Spinal cord (tissue), 10 donors: ENCODE measurements at places on chromosomes 4 and X. TPM values are rescaled to one million over a fixed set of nuclear protein-coding genes. Genes with fewer than 3 reads are reported as not detected.
A peak's percentile ranks its signal among the peaks of the same experiment; 100 is the strongest.

DNA sequence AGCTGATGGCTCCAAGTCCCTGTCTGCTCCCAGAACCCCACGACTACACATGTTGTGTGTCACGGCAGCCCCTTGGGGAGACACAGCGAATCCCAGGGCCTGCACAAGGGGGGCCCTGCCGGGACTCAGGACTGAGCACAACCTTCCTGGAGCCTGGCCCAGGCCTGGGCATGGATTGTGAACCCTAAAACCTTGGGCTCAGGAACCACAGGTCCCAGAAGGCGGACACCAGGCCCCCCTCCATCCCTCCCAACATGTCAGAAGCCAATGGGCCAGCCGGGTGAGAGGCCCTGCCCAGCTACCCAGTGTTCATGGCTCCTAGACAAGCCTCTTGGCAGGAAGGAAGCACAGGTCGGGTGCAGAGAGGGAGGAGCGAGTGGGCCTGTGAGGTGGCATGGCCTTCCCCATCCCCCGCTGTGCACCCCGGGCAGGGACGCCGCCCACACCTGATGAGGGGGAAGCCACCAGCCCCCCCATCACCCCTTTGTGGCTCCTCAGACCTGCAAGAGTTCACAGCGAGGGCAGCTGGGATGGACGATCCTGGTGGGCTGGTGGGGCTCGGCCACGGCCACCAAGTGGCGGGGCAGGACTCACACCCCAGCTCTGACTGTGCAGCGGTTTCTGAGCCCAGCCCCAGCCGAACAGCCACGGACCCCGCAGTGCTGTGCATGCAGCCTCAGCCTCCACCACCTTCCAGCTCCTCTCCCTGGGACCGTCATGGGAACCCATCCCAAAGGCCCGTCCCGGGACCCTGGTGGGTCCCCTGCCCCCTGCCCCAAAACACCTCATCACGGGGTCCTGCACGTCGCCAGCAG, 3.7 kb downstream of the PDE6B start:
- no peak for DNase-seq
- H3K4me3 ChIP-seq = no peak overlapping the region
- H3K27me3 ChIP-seq = no peaks in the 10 kb centered on the region
- no peak overlapping the region for H3K27ac ChIP-seq

The IL21 gene
- total RNA-seq = not detected

The F9 gene
- total RNA-seq = not detected

GRCh38 chrX:41033299-41033698, 51.9 kb upstream of the USP9X start:
- H3K4me3 ChIP-seq = no peak overlapping the region
- H3K27ac ChIP-seq = no peak overlapping the region
- peaks cover 9% of the 10 kb centered on the region for H3K27me3 ChIP-seq
- no peak for DNase-seq

DNA sequence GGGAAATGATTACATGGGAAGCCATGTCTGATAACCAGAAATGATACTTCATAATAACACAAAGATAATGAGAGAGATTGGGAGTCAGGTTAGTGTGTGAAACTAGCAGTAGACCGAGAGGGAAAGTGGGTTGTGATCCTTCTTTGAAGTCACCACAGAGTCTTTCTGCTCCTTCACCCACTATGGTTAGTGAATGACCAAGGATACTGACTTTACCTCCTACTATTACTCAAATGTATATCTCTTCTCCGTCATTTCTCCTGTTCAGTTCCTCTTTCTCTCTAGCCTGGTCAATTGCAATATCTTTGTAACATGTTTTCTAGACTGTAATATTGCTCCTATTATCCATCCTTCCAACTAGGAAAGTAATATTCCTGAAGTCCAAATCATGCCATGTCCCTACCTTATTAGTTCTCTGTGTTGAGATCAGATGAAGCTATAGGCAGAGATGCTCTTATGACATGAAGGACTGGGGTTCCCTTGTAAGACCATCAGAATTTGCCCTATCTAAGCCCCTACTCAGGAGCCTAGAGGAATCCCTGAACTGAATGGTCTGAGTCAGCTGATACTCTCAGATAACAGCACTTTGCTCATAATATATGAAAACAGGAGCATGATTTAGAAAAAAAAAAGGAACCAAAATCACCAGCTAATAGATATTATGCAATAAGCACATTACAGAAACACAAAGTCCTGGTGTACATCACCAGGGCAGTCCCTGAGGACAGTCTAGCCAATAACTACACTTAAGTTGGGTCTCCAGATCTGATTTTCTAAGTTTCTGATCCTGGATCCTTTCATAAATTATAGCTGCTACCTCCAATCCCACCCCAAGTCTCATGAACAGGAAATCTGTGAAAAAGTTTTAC, 81.2 kb downstream of the SHROOM3 start:
- H3K36me3 ChIP-seq = no peaks in the 10 kb centered on the region
- no peaks in the 10 kb centered on the region for H3K4me1 ChIP-seq
- no peak for DNase-seq
- H3K4me3 ChIP-seq = no peak overlapping the region
- no peaks in the 10 kb centered on the region for H3K27me3 ChIP-seq

DNA sequence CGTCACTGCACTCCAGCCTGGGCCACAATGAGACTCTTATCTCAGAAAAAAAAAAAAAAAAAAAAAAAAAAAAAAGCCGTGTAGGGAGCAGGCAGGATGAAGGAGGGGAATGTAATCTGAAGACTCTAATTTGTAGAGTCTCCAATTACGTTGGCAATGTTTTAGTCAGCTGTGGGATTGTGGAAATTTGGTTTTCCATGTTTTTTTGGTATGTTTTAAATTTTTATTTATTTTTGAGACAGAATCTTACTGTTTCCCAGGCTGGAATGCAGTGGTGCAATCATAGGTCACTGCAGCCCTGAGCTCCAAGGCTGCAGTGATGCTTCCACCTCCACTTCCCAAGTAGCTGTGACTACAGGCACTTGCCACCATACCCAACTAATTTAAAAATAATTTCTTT, 56.5 kb downstream of the NSD2 start:
- H3K27me3 ChIP-seq = no peaks in the 10 kb centered on the region
- no peak overlapping the region for H3K4me3 ChIP-seq
- no peak for DNase-seq

The SSX3 gene
- not detected for total RNA-seq

GRCh38 chrX:13647709-13648212, 5.2 kb upstream of the TCEANC start:
- DNase-seq = peak; percentile 40
- peaks cover 53% of the 10 kb centered on the region for H3K27me3 ChIP-seq
- peaks cover 1% of the 10 kb centered on the region for H3K4me1 ChIP-seq
- H3K4me3 ChIP-seq = no peak overlapping the region
- H3K27ac ChIP-seq = no peak overlapping the region

- peak overlapping the region; percentile 89 for H3K4me3 ChIP-seq
- DNase-seq = no peak
- H3K4me1 ChIP-seq = peaks cover 9% of the 10 kb centered on the region
- H3K27me3 ChIP-seq = no peaks in the 10 kb centered on the region
Observed at GRCh38 chr4:128288689-128289106, 1.1 kb upstream of the PGRMC2 start.

DNA sequence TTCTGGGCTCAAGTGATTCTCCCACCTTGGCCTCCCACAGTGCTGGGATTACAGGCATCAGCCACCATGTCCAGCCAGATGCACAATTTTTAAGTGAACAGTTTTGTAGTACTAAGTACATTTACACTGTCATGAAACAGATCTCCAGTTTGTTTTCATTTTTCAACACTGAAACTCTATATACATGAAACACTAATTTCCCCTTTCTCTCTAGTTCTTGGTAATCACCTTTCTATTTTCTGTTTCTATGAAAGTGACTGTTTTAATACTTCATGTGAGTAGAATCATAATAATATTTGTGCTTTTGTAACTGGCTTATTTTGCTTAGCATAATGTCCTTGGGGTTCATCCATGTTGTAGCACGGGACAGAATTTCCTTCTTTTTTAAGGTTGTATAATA, 237.4 kb downstream of the CAMK2D start:
- no peaks in the 10 kb centered on the region for H3K36me3 ChIP-seq
- H3K27ac ChIP-seq = no peak overlapping the region
- DNase-seq = no peak
- no peak overlapping the region for H3K4me3 ChIP-seq

DNA sequence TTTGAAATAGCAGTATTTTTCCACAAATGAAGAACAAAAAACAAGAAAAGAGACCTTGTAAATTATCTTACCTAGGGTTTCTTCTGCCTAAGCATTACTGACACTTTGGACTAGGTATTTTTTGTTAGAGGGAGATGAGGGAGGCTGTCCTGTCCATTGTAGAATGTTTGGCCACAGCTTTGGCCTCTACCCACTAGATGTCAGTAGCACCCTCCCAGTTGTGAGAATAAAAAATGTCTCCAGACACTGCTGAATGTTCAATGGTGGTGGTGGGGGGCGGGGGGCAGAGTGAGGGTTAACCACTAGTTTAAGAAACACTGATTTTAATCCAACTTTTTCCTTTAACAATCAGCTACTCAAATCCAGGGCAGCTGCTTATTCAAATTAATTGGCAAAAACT, 25.8 kb downstream of the OTUD4 start:
- H3K27me3 ChIP-seq = no peaks in the 10 kb centered on the region
- H3K36me3 ChIP-seq = peaks cover 12% of the 10 kb centered on the region
- DNase-seq = no peak
- no peak overlapping the region for H3K27ac ChIP-seq

- no peaks in the 10 kb centered on the region for H3K36me3 ChIP-seq
- no peaks in the 10 kb centered on the region for H3K27me3 ChIP-seq
- no peaks in the 10 kb centered on the region for H3K4me1 ChIP-seq
- DNase-seq = no peak
Observed at GRCh38 chr4:20278195-20278594, 26.5 kb downstream of the SLIT2 start.

The HGFAC gene
- total RNA-seq = 1.8 TPM
